ENCODE measurements at places on chromosomes 3 and 15. TPM values are rescaled to one million over a fixed set of nuclear protein-coding genes. Genes with fewer than 3 reads are reported as not detected.

- DNase-seq, result no peak
These were observed 1.1 kb upstream of the UTS2B start for GRCh38 chr3:191331388-191331787.

- no peak for DNase-seq
These were observed 114.7 kb downstream of the AKAP13 start for GRCh38 chr15:85495096-85495495.

DNA sequence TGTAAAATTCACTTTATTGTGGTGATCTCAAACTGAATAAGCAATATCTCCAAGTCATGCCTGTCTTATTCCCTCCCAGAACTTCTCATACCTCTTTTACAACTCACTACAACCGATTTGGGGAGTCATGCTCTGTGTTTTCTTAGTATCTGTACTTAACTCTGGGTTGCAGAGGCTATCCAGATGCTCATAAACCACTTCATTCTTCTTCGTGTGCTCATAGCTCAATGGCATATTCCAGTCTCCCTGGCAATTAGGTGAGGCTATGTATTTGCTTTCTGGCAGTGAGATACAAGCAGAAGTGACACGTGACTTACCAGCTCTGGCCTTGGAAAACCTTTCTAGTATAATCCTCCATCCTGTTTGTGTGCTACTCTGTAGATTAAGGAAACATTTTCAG lies 360.9 kb downstream of the ZNF385D start:
- peak; percentile 17 for DNase-seq

- no peak for DNase-seq
These were observed 233.6 kb upstream of the CTDSPL start for GRCh38 chr3:37627951-37628620.

DNA sequence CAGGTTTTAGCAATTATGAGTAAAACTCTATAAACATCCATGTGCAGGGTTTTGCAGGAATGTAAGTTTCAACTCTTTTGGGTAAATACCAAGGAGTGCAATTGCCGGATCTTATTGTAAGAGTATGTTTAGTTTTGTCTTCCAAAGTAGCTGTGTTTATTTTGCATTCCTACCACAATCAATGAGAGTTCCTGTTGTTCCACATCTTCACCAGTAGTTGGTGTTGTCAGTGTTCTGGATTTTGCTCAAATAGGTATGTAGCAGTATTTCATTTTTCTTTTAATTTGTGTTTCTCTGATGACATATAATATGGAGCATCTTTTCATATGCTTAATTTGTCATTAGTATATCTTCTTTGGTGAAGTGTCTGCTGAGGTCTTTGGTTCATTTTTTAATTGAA lies 185.1 kb upstream of the GALNT15 start:
- peak; percentile 59 for DNase-seq

The LRRN1 gene
- total RNA-seq, result under 0.01 TPM

The ARRDC4 gene
- 18.4 TPM for total RNA-seq

The RTP1 gene
- total RNA-seq, result not detected

Measured in fibroblast of villous mesenchyme (primary cell).